CD4-positive, CD25-positive, alpha-beta regulatory T cell (primary cell): ENCODE measurements at places on chromosomes 16 and 17.

DNA sequence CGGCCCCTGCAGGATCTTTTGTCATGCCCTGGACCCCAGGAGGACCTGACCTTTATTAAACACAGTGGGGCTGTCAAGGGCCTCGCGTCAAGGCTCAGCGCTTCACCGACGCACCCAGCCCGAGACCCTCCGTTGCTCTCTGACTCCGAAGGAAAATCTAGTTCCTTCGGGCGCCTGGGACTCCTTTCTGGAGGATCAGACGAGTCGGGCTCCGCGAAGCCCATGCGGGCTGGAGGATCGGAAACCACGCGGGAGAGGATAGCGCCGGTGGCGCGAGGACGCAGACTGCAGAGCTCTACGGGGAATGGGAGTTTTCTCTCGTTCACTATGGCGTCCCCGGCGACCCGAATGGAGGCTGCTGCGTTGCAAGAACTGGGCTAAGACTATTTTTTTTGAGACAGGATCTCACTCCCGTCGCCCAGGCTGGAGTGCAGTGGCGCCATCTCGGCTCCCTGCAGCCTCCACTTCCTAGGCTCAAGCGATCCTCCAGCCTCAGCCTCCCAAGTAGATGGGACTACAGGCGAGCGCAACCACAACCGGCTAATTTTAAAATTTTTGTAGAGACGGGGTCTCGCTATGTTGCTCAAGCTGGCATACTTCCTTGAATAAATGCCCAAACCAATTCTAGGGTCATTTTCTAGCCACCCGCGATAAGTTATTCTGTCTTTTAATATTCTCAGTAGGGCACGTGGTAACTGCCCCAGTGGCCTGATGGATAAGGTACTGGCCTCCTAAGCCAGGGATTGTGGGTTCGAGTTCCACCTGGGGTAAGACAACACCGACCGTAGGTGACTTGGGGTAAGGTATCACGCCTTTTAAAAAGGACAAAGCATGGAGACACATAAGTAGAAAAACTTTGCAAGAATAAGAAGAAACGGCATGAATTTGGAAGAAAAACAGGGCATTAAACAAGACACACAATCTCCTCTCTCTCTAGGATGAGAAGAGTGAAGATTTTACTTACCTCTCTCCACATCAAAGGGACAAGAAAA is 5.5 kb downstream of the OR1F1 start:
- no peak for DNase-seq

- DNase-seq: no peak
These were observed 71.3 kb upstream of the BCAR1 start for GRCh38 chr16:75322740-75323139.

GRCh38 chr16:86953631-86954391 is 363.4 kb downstream of the C16orf95 start:
- no peak for DNase-seq

- DNase-seq: no peak
These were observed 12.5 kb upstream of the DPEP1 start for GRCh38 chr16:89600956-89601355.

DNA sequence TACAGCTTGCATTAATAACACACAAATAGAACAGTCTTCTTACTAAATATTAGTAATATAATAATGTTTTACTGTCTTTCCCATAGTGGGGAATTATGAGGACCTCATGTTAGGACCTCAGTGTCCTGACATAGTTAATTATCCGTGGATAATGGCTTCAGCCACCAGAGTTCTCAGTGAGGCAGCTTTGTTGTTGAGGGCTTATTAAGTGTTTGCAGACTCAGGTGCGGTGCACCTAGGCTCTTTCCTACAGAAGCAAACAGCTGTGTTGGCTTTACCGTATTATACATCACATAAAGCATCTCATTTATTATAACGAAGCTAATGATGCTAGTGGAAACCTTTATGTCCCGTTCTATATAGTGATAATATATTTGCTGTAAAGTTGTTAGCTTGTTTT is 246.7 kb downstream of the FTO start:
- no peak for DNase-seq

- no peak for DNase-seq
These were observed 378.1 kb upstream of the CDH11 start for GRCh38 chr16:65500007-65500406.

- DNase-seq: no peak
These were observed 34.6 kb upstream of the ALDH3A2 start for GRCh38 chr17:19613979-19614378.

- DNase-seq: no peak
These were observed 33.7 kb downstream of the TSC2 start for GRCh38 chr16:2081201-2082084.
